ENCODE measurements at places on chromosomes 4 and X. TPM values are rescaled to one million over a fixed set of nuclear protein-coding genes. Genes with fewer than 3 reads are reported as not detected.

Gene PPEF2
- total RNA-seq: not detected

Gene GAK
- total RNA-seq: 161 TPM

Gene CORIN
- total RNA-seq: not detected

Gene ARHGAP4
- total RNA-seq: 440 TPM

Gene PCDH18
- total RNA-seq: not detected

Gene GSX2
- not detected for total RNA-seq

Gene BMP3
- not detected for total RNA-seq

Gene FGB
- not detected for total RNA-seq

Gene DKK2
- total RNA-seq: not detected

DNA sequence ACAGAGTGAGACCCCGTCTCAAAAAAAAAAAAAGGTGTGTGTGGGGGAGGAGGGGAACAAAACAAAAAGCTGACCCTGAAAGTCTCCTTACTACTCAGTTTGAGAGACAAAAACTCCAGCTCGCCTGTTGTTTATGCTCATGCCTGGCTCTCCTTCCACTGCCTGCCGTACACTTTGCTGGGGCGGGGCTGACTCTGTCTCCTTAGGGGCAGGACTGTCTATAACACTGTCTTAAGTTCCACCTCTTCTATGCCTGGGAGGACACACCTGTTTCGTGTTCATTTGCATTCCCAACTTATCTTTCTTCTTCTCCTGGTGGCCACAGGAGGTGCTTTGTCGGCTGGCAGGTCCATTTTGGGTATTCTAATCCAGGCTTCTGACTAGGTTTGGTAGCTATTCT is 81.4 kb downstream of the MTNR1A start:
- DNase-seq: no peak

DNA sequence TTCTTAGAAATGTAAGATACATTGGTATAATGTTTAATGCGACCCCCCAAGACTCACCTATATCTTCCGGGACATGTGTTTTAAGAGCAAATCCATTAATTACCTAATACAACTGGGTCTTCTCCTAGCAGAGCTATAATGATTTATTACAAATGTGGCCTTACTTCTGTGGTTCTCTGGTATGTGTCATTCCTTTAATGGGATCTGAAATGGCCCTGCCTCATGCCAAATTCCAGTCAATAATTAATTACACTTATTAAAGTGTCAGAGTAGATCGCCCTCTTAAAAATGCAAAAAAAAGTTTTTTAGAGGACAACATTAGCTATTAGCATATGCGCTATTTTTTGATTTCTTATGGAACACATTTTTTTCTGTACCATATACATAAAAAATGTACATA is 17.0 kb downstream of the HPSE start:
- DNase-seq: no peak

DNA sequence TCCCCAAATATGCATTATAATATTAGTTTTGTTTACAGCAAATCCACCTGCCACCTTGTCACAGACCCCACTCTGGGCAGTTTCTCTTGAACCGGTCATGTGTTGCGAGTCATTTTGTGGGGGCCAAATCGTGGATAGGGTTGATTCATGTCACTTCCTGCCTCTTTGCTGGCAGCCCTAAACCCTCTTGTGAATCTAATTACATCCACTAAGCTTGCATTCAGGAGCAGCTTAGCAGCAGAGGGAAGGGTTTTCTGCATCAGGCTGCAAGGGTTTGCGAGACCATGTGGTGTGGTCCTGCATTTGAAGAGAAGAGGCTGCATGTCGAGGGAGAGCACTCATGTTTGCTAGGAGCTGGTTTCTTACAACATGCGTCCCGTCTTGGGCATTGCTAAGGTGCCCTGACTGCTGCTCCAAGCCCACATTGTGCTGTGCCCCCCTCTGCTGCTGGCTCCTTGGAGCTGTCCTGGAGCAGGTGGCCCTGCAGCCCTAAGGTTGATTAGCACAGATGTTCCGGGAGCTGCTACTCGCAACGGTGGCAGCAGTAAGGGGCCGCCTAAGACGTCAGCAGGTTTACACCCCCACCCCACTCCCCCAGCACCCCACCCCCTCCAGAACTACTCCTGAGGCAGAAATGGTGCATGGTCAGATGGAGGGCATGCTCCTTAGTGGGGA is 88.9 kb upstream of the CLDN34 start:
- DNase-seq: no peak

DNA sequence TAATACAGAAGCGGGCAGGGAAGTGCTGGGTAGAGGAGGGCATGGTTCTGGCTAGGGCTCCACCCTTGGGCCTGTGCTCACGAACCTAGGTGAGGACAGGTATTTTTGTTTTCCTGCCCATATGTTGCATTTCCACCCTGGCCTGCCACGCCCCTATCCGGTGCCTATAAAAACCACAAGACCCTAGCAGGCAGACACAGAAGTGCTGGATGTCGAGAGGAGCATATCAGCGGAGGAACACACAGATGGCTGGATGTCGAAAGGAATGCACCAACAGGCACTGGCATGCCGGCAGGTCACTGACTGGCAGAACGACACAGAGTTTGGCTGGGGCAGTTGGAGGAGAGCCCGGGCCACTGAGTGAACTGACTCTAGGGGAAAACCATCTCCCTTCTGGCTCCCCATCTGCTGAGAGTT is 316.6 kb upstream of the BOD1L1 start:
- no peak for DNase-seq

- DNase-seq: no peak
These were observed 794.2 kb upstream of the LCORL start for GRCh38 chr4:18815779-18816173.

- DNase-seq: no peak
These were observed 20.3 kb downstream of the TBC1D14 start for GRCh38 chr4:6929812-6930464.

- DNase-seq: no peak
These were observed 429.1 kb upstream of the INTU start for GRCh38 chr4:127203562-127204200.

- DNase-seq: no peak
These were observed 31.6 kb downstream of the ALPK1 start for GRCh38 chr4:112328734-112329130.

DNA sequence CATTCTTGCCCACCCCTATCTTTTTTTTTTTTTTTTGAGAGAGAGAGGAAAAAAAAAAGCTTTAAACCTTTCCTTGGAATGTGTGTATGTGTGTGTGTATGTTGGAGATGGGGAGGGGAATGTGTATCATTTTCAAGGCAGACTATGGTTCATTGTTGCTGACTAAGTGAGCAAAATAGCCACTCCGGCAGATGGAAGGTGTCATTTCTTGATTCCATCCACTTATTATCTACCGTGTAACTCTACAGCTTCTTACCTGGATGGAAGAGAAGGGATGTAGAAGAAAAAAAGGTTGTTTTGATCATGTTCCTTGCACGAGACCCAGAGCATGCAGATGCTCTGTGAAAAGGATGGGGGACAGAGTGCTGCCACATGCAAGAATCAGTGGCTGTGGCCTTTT is 5.9 kb upstream of the GK2 start:
- DNase-seq: no peak

GRCh38 chr4:86398187-86398586 is 38.3 kb upstream of the MAPK10 start:
- DNase-seq: no peak

DNA sequence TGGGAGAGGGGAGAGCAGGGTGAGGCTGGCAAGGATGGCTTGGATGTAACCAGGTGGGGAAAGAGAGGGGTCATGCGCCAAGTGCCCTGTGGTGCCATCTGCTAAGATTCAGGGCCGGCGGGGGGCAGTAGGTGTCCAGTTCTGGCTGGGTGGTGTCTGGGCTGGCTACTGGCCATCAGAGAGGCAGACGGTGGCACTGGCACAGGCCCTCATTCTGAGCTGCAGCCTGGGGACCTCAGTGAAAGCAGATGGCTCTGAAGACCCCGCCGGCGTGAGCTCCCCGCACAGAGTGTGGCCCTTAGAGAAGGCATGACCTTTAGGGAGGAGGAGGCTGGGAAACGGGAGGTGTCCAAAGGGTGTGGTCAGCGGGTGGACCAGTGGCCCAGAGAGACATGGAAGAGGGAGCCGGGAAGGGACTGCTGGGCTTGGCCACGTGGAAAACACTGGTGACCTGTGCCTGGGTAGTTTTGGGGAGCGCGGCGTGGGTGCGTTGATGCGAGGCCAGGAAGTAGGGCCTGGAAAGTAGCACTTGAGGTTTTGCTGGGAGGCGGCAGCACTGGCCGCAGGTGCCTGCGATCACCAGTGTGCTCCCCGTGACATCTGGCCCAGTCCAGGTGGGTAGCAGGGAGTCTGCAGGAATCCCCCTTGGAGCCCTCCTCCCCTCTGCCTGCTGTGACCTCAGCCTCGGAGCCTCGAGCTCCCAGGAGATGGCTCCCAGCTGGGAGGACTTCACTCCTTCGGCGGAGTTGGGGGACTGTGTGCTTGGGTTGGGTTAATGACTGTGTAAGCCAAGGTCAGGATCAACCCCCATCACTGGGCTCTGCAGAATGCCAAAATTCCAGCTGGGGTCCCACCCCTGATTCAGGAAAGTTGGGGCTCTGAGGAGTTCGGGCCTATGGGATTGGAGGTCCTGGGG is 9.3 kb upstream of the SH3TC1 start:
- no peak for DNase-seq

- peak; percentile 78 for DNase-seq
These were observed 26.4 kb downstream of the NOP14 start for GRCh38 chr4:2936773-2937145.

DNA sequence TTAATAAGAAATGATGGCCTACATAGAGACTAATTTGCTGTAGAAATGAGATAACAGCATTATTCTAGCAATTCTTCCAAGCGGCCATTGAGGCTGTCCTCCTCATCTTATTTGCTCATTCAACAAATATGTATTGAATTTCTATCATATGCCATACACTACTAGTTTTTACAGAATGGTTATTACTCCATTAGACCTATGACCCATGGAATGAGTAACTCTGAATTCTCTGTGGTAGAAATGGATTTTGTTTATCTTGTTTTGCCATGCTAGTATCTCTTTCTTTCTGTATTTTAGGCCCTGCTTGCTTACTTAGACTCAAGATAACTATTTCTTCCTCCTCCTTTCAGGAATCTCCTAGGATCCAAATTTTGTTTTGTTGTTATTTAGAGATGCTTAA is 103.5 kb downstream of the RPA4 start:
- no peak for DNase-seq

DNA sequence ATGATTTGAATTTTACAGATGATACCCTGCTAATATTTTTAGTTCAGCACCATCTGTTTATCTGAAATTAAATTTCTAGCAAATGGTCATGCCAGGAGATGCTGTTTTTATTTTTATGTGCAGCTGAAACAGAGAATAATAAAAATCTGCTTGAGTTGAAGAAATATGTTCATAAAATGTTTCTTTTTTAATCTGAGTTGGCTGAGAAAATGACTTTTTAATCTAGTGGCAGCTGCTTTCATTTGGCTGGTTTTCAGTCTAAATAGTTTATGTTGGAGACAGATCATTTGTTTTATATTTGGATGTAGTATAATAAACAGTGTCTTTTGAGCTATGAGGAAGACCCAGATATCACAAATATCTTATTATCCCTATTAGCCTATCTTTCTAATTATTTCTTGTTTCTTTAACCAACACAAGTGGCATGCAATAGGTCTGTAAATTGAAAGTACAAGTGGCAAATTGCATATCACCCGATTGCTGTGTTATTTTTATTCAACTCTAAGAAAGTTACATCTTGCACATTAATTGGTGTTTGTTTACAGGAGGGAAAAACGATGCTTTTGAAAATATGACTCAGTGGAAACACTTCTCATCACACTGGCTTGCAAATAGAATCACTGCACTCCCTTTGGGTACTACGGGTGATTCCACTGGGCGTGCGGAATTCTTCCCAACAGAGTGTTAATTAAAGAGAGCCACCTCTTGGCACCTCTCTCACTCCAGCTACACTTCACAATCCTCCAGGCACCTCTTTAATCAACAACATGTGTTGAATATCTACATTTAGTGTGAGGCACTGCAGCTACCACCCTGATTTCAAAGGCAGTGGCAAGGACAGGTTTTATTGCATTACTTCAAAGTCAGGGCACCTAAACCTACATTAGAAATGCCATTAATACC is 51.7 kb upstream of the AP1S2 start:
- no peak for DNase-seq

- no peak for DNase-seq
These were observed 61.1 kb downstream of the HELT start for GRCh38 chr4:185079271-185079905.

DNA sequence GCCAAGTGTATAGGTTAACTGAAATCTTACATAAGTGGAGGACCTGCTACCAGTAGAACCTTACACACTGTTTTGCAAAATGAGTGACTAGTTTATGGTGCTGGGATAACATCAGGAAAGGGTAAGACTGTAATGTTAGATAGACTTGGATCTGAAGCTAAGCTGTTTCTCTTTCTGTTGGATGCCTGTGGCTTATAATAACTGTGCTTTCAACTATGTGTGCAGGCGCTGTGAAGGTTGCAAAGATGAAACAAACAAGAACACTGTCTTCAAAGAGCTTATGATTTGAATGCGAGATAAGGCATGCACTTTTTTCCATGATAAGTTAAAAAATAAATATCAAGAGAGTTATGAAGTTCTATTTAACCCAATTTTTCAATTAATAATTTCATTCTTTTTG is 34.5 kb upstream of the LCORL start:
- DNase-seq: no peak

GRCh38 chrX:40005292-40006011 is 92.3 kb downstream of the BCOR start:
- DNase-seq: no peak
